ENCODE measurements at places on chromosomes 11 and 22. TPM values are rescaled to one million over a fixed set of nuclear protein-coding genes. Genes with fewer than 3 reads are reported as not detected.

Gene LMO1
- 0.78 TPM for total RNA-seq

Gene RIBC2
- not detected for total RNA-seq

Gene KCNQ1
- total RNA-seq = 38.9 TPM

Gene PATZ1
- 25.1 TPM for total RNA-seq

Gene PNPLA2
- total RNA-seq = 351 TPM

Gene RCOR2
- 0.26 TPM for total RNA-seq

Gene NLRP14
- 0.33 TPM for total RNA-seq

DNA sequence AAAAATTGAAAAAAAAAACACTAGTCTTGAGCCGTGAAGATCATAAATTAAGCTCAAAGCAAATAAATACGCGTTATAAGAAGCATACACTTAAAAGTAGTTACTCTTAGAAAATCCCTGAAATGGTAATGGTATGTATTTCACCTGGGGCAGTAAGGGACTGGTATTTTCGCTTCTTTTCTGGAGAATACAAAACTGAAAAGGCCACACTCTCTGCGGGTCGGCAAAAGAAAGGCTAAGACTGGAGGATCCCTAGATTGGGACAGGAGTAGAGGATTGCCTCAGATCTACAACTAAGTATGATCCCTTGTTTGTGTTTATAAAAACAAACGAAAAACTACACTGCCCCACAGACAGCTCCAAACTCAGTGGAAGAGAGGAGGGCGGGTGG, 617 bp downstream of the TSG101 start:
- H3K27me3 ChIP-seq = no peaks in the 10 kb centered on the region
- no peak for DNase-seq
- H3K27ac ChIP-seq = peak overlapping the region; percentile 90
- peaks cover 30% of the 10 kb centered on the region for H3K4me1 ChIP-seq

DNA sequence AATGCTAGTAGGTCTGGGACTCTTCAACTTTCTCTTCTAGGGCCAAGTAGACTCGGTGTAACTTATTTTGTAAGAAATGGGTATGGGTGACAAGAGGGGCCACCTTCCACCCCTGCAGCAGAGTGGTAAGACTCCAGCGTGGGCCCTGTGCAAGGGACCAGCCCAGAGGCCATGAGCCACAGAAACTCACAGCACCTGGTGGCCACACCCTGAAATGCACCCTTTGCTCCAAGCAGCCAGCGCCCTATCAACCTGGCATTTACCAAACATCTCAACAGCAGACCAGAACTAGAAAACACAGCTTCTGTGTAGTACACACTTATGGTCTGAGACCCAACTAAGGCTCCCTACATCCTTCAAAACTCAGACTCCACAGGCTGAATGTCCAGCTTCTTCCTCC, 5.7 kb downstream of the CDCA5 start:
- H3K36me3 ChIP-seq = no peaks in the 10 kb centered on the region
- H3K27ac ChIP-seq = no peak overlapping the region
- no peak overlapping the region for H3K4me3 ChIP-seq
- H3K4me1 ChIP-seq = peaks cover 5% of the 10 kb centered on the region
- no peaks in the 10 kb centered on the region for H3K27me3 ChIP-seq
- peak; percentile 73 for DNase-seq

GRCh38 chr22:29528144-29528543, 25.4 kb downstream of the THOC5 start:
- no peak overlapping the region for H3K4me3 ChIP-seq
- H3K36me3 ChIP-seq = peaks cover 31% of the 10 kb centered on the region
- no peaks in the 10 kb centered on the region for H3K27me3 ChIP-seq
- no peak for DNase-seq
- H3K4me1 ChIP-seq = no peaks in the 10 kb centered on the region
- H3K27ac ChIP-seq = no peak overlapping the region

DNA sequence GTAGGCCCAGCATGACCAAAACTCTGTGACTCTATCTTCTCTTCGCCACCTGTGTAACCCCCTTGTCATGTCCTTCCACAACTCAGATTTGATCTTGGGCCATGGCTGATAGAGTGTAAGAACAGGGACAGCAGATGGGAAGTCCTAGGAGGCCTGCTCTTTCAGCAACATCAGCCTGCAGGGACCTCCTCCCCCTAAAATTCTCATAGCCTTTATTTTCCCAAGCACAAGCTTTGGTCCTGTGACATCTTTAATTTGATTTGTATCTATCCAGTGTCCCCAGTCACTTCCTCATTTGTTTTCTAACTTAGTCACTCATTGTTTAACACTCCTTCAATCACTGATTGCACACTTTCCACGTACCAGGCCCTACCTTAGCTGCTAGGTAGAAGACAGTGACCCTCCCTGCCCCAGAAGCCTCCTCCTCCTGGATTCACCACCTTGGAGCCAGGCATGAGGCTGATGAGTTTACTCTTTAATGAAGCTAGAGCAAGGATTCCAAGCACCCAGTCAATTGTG, 5.3 kb downstream of the UBQLN3 start:
- DNase-seq = no peak
- H3K4me1 ChIP-seq = no peaks in the 10 kb centered on the region
- no peak overlapping the region for H3K4me3 ChIP-seq
- H3K27ac ChIP-seq = no peak overlapping the region
- no peaks in the 10 kb centered on the region for H3K36me3 ChIP-seq

DNA sequence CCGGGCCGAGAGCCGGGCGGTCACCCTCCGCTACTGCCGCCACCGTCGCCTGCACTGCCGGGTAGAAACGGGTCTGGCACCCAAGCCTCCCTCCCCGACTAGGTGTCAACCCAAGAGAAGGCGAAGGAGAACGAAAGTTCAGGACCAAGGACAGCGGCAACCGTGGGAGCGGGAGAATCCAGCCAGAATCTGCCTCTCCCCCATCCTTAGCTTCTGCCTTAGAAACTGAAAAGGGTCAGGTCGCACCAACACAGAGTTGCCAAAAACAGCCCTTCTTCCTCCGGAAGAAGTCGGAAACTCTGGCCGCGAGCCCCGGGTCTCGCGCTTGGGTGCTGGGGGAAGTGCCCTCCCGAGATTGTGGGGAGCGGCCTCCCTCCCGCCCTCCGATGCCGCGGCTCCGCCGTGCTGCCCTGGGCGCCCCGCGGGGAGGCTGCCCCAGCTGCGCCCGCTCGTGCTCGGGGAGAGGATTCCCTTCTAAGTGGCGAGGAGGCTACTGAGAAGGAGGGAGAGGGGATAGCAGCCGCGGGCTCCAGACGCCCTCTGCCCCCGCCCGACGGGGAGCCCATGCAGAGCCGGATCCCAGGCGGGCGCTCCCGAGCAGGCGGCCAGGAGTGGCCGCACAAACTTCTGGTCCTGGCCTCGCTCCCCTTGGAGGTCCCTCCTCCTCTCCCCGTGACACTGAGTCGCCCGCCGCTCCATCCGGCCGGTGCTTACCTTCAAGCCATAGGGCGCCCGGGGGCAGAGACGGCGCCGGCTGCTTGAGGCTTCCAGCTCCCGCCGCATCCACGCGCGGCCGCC, 637 bp downstream of the DRD2 start:
- DNase-seq = peak; percentile 76
- H3K4me3 ChIP-seq = no peak overlapping the region
- H3K27ac ChIP-seq = no peak overlapping the region
- H3K27me3 ChIP-seq = peaks cover 39% of the 10 kb centered on the region
- no peaks in the 10 kb centered on the region for H3K36me3 ChIP-seq

GRCh38 chr11:7546324-7546791, 32.6 kb downstream of the PPFIBP2 start:
- H3K4me3 ChIP-seq = no peak overlapping the region
- H3K4me1 ChIP-seq = no peaks in the 10 kb centered on the region
- H3K27ac ChIP-seq = no peak overlapping the region

- H3K4me3 ChIP-seq = no peak overlapping the region
- H3K27ac ChIP-seq = no peak overlapping the region
- peaks cover 1% of the 10 kb centered on the region for H3K4me1 ChIP-seq
- H3K36me3 ChIP-seq = no peaks in the 10 kb centered on the region
- H3K27me3 ChIP-seq = no peaks in the 10 kb centered on the region
Measured at GRCh38 chr11:3885855-3886254, 30.4 kb downstream of the STIM1 start.

DNA sequence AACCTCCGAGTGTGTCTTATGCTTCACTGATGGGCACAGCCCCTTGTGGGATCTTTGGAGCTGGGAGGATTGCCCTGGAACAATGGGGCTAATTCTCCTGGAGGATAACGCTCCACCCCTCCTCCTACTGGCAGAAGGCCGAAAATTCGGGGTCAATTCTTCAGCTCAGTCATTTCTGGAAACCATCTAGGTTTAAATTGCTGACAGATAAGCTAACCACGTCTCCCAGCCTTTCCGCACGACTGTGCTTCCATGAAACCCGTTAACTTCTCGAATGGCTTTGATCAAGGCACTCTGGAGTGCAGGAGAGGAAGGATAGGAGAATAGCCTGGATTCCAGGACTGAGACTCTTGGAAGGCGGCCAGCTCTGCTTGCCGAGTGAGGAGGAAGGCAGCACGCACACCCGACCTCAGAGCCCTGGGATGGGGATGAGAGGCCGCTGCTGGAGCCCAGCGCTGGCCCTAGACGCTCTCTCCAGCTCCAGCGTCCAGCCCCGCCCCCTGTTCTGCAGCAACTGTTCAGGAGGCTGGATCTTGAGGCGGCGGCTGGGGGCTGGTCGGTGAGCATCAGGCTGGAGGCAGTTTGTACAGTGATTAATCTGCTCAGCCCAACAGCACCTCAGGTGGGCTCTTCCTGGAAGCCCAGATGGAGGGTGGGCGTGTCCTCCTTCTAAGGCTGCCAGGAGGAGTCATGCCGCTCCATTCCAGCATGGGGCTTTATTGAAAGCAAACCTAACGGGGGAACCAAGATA, 176.7 kb upstream of the NCAM1 start:
- no peak overlapping the region for H3K4me3 ChIP-seq
- no peaks in the 10 kb centered on the region for H3K27me3 ChIP-seq
- H3K27ac ChIP-seq = no peak overlapping the region
- H3K4me1 ChIP-seq = peaks cover 10% of the 10 kb centered on the region

DNA sequence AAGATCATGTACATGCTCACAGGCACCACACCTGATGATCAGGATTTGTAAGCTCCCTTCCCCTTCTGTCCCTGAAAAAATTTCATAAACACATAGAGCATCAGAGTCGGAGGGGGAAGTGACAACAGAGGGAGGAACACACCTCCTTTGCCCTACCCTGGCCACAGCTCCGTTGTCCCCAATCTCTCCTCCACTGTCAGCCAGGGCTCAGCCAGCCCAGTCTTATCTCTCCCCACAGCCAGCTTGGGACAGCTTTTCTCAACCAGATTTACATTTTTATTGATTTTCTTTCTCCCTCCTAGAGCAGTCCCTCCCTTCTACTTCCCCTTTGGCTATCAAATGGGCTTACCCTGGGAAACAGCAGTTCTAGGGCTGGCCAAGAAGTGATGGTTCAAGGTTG, 32.1 kb upstream of the TPBGL start:
- H3K4me3 ChIP-seq = no peak overlapping the region
- H3K36me3 ChIP-seq = no peaks in the 10 kb centered on the region
- no peak for DNase-seq
- no peaks in the 10 kb centered on the region for H3K27me3 ChIP-seq
- H3K4me1 ChIP-seq = peaks cover 23% of the 10 kb centered on the region
- no peak overlapping the region for H3K27ac ChIP-seq

DNA sequence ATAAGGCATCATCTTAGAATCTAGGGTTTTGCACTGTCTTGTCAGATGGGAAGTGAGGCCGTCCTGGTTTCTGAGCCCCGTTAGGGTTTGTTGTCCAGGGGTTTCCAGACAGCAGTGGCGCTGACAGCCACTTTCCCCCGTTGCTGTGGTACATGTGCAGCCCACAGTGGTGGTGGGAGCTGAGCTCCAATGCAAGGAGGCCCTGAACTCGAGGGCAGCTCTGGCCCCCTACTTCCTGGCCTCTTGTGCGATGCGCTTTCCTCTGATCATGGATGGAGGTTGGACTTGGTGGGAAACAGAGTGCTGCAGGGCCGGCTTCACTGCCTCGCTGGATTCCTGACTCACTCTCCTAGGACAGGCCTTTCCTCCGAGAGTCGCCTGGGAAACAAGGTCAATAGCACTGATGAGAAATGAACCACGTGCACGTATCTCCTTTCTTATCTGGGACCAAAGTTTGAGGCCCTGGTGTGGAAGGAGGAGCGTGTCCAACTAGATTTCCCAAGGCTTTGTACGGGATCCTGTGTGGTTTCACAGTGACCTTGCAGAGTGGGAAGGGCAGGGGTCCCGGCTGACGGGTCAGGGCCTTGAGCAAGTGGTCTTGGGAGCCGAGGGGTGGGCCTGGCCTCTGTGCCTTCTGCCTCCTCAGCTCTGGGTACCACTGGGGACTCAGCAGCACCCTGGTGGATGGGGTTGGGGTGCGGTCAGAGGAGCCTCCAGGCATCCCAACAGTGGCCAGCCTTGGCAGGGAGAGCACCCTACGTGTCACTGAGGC, 3.7 kb downstream of the PHRF1 start:
- no peaks in the 10 kb centered on the region for H3K27me3 ChIP-seq
- peaks cover 5% of the 10 kb centered on the region for H3K36me3 ChIP-seq
- DNase-seq = peak; percentile 69
- no peak overlapping the region for H3K4me3 ChIP-seq

GRCh38 chr22:29625090-29625825, 21.8 kb downstream of the NF2 start:
- peak overlapping the region; percentile 64 for H3K27ac ChIP-seq
- DNase-seq = peak; percentile 76
- no peaks in the 10 kb centered on the region for H3K36me3 ChIP-seq
- no peaks in the 10 kb centered on the region for H3K27me3 ChIP-seq
- no peak overlapping the region for H3K4me3 ChIP-seq

DNA sequence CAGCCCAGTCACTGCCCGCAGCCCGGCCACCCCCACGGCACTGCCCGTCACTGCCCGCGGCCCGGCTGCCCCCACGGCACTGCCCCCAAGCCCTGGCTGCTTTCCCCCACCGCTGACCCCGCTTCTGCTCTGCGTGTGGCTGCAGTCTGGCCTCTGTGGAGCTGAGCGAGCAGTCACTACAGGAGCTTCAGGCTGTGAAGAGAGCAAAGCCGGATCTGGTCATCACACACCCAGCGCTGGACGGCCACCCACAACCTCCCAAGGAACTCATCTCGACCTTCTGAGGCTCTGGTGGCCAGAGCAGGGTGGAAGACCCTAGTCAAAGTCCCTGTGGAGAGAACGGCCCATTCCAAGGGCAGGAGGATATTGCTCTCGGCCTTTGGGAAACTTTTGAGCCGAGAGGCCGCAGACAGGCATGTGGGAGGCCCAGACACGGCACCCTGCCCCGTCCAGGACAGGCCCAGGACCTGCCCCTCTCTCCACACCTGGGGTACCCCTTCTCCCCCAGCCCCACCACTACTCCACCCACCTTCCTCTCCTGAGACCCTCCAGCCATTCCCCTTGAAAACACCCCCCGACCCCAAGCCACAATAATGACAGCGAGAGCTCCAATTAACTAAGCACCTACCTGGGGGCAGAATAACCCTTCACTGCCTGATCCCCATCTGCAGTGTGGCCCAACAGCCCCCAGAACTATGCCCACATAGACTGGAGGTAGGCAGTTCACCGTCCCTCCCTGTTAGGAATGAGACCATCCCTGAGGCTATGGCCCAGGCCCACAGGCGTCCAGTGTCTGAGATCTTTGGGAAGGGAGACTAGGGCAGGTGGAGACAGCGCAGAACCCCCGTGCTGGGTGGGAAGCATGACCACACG, 3.7 kb upstream of the PGGHG start:
- peaks cover 39% of the 10 kb centered on the region for H3K4me1 ChIP-seq
- H3K27me3 ChIP-seq = no peaks in the 10 kb centered on the region
- no peak for DNase-seq
